Muscle of leg (tissue), 16 donors: ENCODE measurements at places on chromosomes 1 and 21.

DNA sequence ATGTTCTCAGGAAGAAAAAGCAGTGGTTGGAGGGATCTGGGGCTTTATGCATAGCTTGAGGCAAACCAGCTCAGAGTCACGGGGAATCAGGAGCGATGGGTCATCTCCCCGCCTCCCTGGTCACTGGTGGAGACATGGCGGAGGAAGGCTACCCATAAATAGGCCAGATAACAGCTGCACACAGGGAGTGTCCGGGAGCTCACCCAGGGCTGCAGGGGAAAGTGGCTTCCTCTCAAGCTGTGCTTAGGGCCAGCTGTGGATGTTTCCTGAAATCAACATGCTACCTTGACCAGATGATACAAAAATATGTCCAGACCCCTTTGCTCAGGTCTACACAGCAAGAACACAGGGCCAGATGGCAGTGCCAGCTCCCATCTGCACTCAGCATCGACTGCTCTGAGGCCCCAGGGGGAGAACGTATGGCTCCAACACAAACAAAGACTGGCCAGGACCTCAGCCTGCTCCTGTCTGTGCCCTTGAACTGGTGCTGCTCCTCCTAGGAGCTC, 27.1 kb upstream of the RERE start:
- peak; percentile 80 for DNase-seq

DNA sequence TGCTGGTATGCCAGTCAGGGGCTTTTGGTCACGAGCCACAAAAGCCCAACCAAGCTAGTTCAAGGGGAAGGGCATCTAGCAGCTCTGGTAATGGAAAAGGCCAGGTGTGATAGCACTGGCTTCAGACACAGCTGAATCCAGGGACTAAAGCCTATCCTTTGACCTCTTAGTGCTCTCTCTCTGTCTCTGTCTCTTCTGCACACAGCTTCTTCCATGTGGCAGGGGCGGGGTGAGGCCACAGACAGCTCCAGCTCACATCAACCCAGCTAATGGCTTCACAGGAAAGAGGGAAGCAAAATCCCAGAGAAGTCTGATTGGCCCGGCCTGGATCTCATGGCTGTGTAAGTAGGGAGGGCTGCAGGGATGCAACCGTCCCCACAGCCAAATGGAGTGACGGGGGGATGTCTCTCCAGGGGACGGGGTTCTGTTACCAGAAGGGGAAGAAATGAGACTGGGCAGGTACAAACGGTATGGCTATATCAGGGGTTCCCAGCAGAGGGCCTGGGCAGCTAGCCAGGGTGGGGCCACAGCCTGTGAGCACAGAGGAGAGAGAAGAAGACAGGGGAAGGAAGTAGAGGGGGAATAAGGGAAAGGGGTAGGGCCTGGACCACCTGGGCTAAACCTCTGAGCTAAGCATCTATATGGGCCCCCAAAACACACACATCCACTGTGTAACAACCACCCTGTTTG, 42.4 kb downstream of the FBXO2 start:
- DNase-seq, result no peak

- no peak for DNase-seq
These were observed 38.9 kb upstream of the DMRTB1 start for GRCh38 chr1:53420341-53420740.

- DNase-seq, result no peak
These were observed 15.8 kb downstream of the SLC45A3 start for GRCh38 chr1:205664399-205665017.

DNA sequence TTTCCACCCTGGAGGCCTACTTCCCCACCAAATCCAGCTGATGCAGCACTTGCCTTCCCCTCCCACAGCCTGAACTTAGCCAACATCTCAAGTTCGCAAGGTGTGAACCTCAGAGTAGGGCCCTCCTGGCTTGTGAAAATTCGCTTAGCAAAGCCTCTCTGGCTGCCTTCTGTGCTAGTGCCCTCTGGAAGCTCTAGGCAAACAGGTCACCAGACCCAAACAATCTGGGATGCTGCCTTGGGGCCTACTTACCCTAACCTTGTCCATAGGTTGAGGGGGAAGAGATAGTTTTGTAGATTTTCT, 30.3 kb upstream of the TRABD2B start:
- no peak for DNase-seq
